ENCODE measurements at places on chromosomes 1 and 21. TPM values are rescaled to one million over a fixed set of nuclear protein-coding genes. Genes with fewer than 3 reads are reported as not detected.

GRCh38 chr1:116654351-116654750 is 13.2 kb downstream of the IGSF3 start:
- H3K4me3 ChIP-seq = no peak overlapping the region
- peaks cover 3% of the 10 kb centered on the region for H3K4me1 ChIP-seq
- peaks cover 20% of the 10 kb centered on the region for H3K27me3 ChIP-seq
- H3K27ac ChIP-seq = no peak overlapping the region

GRCh38 chr1:211642870-211643269 is 32.6 kb downstream of the NEK2 start:
- H3K27ac ChIP-seq = no peak overlapping the region
- no peaks in the 10 kb centered on the region for H3K36me3 ChIP-seq
- DNase-seq = no peak
- no peak overlapping the region for H3K4me3 ChIP-seq
- peaks cover 32% of the 10 kb centered on the region for H3K4me1 ChIP-seq
- H3K27me3 ChIP-seq = peaks cover 4% of the 10 kb centered on the region

GRCh38 chr1:36988741-36989193 is 45.5 kb downstream of the GRIK3 start:
- no peak for DNase-seq
- H3K27ac ChIP-seq = no peak overlapping the region
- H3K27me3 ChIP-seq = peaks cover 1% of the 10 kb centered on the region
- H3K36me3 ChIP-seq = peaks cover 12% of the 10 kb centered on the region
- H3K4me3 ChIP-seq = no peak overlapping the region
- no peaks in the 10 kb centered on the region for H3K4me1 ChIP-seq

DNA sequence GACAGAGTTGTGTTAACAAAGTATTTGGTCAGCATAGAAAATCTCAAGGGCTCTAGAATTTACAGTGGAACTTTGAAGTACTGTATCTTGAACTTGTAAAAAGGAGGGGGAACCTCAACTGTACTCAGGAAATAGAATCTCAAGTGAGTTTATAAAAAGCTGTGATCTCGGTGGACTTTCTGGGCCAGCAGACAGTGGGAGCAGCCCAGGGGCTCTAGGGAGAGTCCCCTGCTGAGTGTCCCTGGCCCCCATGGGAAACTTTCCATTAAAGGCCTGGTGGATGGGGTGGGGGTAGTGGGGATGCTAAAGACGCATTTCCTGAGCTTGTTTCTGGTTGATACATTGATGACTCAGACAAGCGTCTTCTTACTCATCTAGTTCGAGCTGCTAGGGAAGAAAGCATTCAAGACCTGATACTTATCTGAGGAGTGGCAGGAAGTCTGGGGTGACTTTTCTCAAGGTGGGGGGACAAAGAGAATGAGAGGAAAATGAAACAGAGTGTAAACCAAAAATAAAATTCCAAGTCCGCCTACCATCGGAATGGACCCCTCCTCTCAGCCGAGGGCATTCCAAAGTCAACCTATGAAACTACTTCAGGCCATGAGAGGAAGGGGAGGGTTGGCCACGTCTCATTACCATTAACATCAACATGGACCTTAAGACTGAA is 65.5 kb downstream of the NID1 start:
- H3K27me3 ChIP-seq = peaks cover 6% of the 10 kb centered on the region
- H3K27ac ChIP-seq = peak overlapping the region; percentile 99

DNA sequence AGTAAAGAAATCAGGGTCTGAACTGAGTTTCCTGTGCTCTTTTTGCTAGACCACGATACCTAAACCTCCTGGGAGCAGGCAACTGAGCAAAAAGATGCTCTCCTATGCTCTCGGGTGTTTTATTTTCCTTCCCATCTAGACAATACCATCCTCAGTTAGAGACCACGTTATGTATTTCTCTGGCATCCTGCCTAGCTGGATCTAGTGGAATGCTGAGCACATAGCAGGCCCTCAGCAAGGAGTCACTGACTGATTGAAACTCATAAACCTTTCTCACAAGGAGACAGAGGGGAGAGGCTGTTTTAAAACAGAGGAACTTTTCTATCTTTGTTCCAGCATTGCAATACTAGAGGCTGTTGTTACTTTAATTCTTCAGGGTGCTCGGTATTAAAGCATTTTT is 168.0 kb downstream of the CYYR1 start:
- DNase-seq = no peak
- H3K27ac ChIP-seq = peak overlapping the region; percentile 90
- peaks cover 54% of the 10 kb centered on the region for H3K4me1 ChIP-seq
- no peaks in the 10 kb centered on the region for H3K36me3 ChIP-seq
- peak overlapping the region; percentile 85 for H3K4me3 ChIP-seq
- no peaks in the 10 kb centered on the region for H3K27me3 ChIP-seq

- no peak for DNase-seq
- H3K4me3 ChIP-seq = no peak overlapping the region
- no peaks in the 10 kb centered on the region for H3K27me3 ChIP-seq
- H3K4me1 ChIP-seq = peaks cover 36% of the 10 kb centered on the region
- H3K27ac ChIP-seq = no peak overlapping the region
These were observed 108.7 kb upstream of the DUSP10 start for GRCh38 chr1:221850470-221851187.

DNA sequence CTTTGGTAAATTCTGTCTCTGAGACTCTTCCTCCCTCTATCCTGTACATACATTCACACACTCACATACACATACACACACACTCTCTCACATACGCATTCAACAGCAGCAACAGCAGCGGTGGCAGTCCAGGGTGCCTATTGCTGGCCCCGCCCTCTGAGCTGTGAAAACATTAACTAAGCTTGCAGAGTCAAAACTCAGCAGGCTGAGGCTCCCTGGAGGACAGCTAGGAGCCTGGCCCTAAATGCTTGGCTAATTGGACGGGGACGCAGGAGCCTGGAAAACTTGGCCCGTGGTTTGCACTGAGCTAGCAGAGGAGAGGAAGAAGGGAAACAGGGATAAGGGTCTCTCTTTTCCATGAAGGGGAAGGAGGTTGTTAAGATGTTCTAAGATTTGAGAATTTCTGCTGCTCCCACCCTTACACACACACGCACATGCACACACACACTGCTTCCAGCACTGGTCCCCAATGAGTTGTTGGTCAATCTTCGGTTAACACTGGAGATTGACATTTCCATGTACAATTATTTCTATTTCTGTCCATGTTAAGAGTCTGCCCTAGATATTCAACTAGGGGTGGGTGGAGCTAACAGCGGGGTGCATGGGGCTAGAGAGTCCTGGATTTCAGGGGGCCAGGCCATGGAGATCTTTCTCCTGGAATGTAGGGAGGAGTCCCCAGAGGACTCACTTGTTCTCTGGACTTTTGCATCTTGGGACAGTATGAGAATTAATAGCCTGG is 94.2 kb downstream of the PLXNA2 start:
- H3K27me3 ChIP-seq = no peaks in the 10 kb centered on the region
- H3K27ac ChIP-seq = no peak overlapping the region
- peaks cover 5% of the 10 kb centered on the region for H3K4me1 ChIP-seq
- no peak overlapping the region for H3K4me3 ChIP-seq

DNA sequence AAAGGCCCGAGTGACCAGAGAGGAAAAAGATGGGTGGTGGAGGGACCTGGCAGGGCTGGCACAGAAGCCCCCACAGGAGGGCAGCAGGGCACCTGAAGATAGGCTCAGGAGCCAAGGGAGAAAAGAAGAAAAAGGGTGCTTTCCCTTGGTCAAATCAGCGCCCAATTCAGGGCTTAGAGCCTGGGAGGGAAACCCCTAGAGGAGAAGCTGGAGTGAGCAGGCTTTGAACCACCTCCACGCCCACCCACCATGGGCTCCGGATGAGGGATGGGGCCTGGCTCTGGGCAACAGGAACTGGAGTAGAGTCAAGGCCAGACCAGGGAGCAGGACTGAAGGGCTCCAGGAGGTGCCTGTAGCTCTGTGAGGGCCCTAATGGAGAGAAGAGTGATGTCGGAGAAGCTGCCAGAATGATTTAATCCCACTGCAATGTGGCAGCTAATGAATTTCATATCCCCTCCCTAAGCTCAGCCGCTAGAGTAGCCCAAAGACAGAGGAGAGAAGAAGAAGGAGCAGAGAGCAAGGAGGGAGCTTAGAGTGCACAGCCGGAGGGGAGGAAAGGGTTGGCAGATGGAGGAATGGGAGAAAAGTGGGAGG is 12.0 kb upstream of the PRELP start:
- H3K36me3 ChIP-seq = no peaks in the 10 kb centered on the region
- peaks cover 4% of the 10 kb centered on the region for H3K27me3 ChIP-seq
- H3K27ac ChIP-seq = peak overlapping the region; percentile 84
- peaks cover 50% of the 10 kb centered on the region for H3K4me1 ChIP-seq

- DNase-seq = peak; percentile 81
- H3K27me3 ChIP-seq = peaks cover 2% of the 10 kb centered on the region
- peak overlapping the region; percentile 84 for H3K4me3 ChIP-seq
- H3K4me1 ChIP-seq = peaks cover 56% of the 10 kb centered on the region
- H3K27ac ChIP-seq = peak overlapping the region; percentile 77
These were observed 6.0 kb upstream of the SF3A3 start for GRCh38 chr1:37995751-37996345.

- peak; percentile 28 for DNase-seq
- peak overlapping the region; percentile 96 for H3K27ac ChIP-seq
- H3K4me3 ChIP-seq = no peak overlapping the region
- no peaks in the 10 kb centered on the region for H3K36me3 ChIP-seq
These were observed 115.6 kb upstream of the NGF start for GRCh38 chr1:115453666-115454065.

- H3K27me3 ChIP-seq = no peaks in the 10 kb centered on the region
- peaks cover 61% of the 10 kb centered on the region for H3K4me1 ChIP-seq
- peak overlapping the region; percentile 57 for H3K4me3 ChIP-seq
- H3K27ac ChIP-seq = peak overlapping the region; percentile 87
- DNase-seq = peak; percentile 74
These were observed 90.5 kb upstream of the TLR5 start for GRCh38 chr1:223233410-223234169.

DNA sequence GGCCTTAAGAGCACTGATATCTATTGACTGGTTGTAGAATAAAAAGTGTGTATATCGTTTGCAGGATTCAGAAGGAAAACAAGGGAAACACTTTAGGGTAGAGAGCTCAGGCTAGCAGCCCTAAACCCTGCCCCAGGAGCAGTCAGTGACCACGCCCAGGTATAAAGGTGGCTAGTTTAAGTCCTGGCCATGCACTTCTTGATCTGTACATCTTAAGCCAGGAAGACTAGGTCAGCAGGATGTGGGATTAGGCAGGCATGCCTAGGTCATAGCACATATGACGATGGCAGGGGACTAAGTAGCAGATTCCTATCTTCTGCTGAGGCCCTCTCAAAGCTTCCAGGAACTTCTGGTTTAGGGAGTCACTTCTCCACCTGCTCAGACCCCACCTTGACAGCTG is 158.0 kb upstream of the CD34 start:
- H3K27me3 ChIP-seq = peaks cover 5% of the 10 kb centered on the region
- H3K36me3 ChIP-seq = peaks cover 4% of the 10 kb centered on the region
- DNase-seq = no peak
- no peak overlapping the region for H3K27ac ChIP-seq
- H3K4me1 ChIP-seq = peaks cover 17% of the 10 kb centered on the region

DNA sequence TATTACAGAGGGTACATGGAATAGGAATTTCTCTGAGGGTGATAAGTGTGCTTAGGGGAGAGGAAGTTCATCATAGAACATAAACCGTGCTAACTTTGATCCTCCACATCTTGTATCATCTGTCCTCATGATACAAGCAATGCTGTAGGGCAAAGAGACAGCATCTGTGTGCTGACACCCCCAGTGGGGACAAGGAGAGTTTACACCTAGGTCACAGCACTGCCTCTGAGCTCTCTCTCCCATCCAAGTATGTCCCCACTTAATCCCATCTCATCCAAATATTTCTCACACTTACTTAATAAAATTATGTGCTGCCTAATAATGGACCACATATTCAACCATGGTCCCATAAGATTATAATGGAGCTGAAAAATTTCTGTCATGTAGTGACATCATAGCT is 4.3 kb upstream of the TEDDM1 start:
- H3K36me3 ChIP-seq = no peaks in the 10 kb centered on the region
- H3K27me3 ChIP-seq = peaks cover 2% of the 10 kb centered on the region
- no peak overlapping the region for H3K4me3 ChIP-seq
- H3K4me1 ChIP-seq = no peaks in the 10 kb centered on the region

- H3K27me3 ChIP-seq = no peaks in the 10 kb centered on the region
- no peak for DNase-seq
- H3K4me3 ChIP-seq = no peak overlapping the region
- peaks cover 6% of the 10 kb centered on the region for H3K36me3 ChIP-seq
- 0 out of 2 replicates have a peak, but pooled peaks cover 8% of the 10 kb centered on the region for H3K4me1 ChIP-seq
- H3K27ac ChIP-seq = no peak overlapping the region
These were observed 12.9 kb downstream of the DESI2 start for GRCh38 chr1:244665771-244666217.

DNA sequence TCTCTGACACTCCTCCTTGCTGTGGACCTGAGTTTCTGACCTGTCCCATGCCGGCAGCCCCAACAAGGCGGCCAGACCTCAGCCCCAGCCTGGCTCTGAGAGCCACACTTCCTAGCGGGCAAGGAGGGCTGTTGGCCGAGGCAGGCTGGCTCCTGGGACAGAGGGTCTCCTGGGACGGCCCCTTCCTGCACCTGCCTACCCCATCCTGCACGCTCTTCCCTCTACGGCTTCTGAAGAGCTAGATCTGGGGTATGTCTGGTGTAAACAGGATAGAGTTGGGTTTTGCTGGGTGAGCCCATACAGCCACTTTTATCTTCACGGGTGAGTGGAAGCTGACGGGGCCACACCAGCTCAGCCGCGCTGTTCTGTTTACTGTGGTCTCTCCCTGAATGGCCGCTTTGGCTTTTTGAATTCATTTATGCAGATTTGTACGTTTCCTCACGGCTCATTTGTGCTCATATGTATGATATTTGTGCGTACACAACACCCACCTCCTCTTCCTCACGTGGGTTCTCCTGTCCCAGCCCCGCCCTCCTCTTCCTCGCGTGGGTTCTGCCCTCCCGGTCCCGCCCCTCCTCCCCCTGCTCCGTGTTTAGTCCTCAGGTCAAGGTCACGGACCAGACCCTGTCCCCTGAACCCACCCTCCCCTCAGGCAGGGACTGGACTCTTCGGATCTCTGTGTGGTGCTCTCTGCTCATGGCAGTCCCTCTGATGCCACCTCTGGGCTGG is 34.7 kb upstream of the POFUT2 start:
- H3K27me3 ChIP-seq = peaks cover 5% of the 10 kb centered on the region
- DNase-seq = no peak
- no peaks in the 10 kb centered on the region for H3K36me3 ChIP-seq
- H3K4me1 ChIP-seq = peaks cover 55% of the 10 kb centered on the region
- no peak overlapping the region for H3K4me3 ChIP-seq

GRCh38 chr1:27366411-27367159 is at the start of gene MAP3K6:
Gene MAP3K6, minus strand, starts transcription at chr1:27366961. Its CDS starts 364 bp downstream, at chr1:27366597.
- H3K27ac ChIP-seq = peak within 1 kb of the TSS; percentile 98
- peaks cover 2% of the 10 kb centered on the region for H3K27me3 ChIP-seq
- peak; percentile 70 for DNase-seq

- no peak overlapping the region for H3K27ac ChIP-seq
- no peaks in the 10 kb centered on the region for H3K4me1 ChIP-seq
- H3K27me3 ChIP-seq = no peaks in the 10 kb centered on the region
- no peaks in the 10 kb centered on the region for H3K36me3 ChIP-seq
- H3K4me3 ChIP-seq = no peak overlapping the region
These were observed 403.9 kb downstream of the PCP4 start for GRCh38 chr21:40271164-40271563.

GRCh38 chr1:95578462-95578861 is 344.5 kb downstream of the RWDD3 start:
- no peaks in the 10 kb centered on the region for H3K27me3 ChIP-seq
- peaks cover 8% of the 10 kb centered on the region for H3K36me3 ChIP-seq
- no peak for DNase-seq
- H3K4me3 ChIP-seq = no peak overlapping the region
- H3K4me1 ChIP-seq = no peaks in the 10 kb centered on the region
- H3K27ac ChIP-seq = no peak overlapping the region

- peaks cover 13% of the 10 kb centered on the region for H3K27me3 ChIP-seq
- H3K36me3 ChIP-seq = peaks cover 5% of the 10 kb centered on the region
- H3K27ac ChIP-seq = no peak overlapping the region
- H3K4me1 ChIP-seq = peaks cover 7% of the 10 kb centered on the region
These were observed 4.1 kb downstream of the RBP7 start for GRCh38 chr1:10001016-10001665.

ATAD3C gene
- not detected for total RNA-seq

WLS gene
- 39.4 TPM for total RNA-seq

CTSE gene
- total RNA-seq = not detected

SPRR2F gene
- total RNA-seq = not detected

DBT gene
- 12.1 TPM for total RNA-seq
